ENCODE measurements at places on chromosomes 6 and 20.
A peak's percentile ranks its signal among the peaks of the same experiment; 100 is the strongest.

GRCh38 chr6:151239603-151240035 lies at the start of gene AKAP12:
Gene AKAP12 (plus strand): TSS chr6:151239967. CDS start chr6:151240563, 596 bp downstream.
- DNase-seq = no peak

DNA sequence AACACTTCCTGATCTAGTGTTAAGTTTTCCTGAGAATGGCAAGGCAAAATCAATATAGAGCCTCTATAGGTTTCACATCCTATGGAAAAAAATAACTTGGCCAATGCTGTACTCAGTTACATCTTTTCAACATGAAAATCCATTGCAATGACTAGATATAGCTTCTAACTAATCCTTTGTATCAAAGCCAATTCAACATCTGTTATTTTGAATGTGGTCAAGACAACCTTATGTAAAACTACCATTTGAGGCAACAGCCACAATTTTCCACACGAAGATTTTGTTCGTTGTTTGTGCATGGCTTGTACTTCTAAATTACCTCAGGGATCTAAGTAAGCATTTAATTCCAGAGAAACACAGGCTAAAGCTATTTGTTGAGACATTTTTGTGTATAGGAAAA lies 637.8 kb upstream of the EYS start:
- DNase-seq = no peak

GRCh38 chr6:151005164-151005563 lies 139.7 kb downstream of the MTHFD1L start:
- no peak for DNase-seq

- DNase-seq = peak; percentile 59
Measured at GRCh38 chr6:22888163-22888752, 318.9 kb downstream of the HDGFL1 start.

- peak; percentile 7 for DNase-seq
Measured at GRCh38 chr6:169019727-169020491, 233.7 kb downstream of the THBS2 start.

GRCh38 chr20:10777710-10778109 lies 103.9 kb upstream of the JAG1 start:
- no peak for DNase-seq

DNA sequence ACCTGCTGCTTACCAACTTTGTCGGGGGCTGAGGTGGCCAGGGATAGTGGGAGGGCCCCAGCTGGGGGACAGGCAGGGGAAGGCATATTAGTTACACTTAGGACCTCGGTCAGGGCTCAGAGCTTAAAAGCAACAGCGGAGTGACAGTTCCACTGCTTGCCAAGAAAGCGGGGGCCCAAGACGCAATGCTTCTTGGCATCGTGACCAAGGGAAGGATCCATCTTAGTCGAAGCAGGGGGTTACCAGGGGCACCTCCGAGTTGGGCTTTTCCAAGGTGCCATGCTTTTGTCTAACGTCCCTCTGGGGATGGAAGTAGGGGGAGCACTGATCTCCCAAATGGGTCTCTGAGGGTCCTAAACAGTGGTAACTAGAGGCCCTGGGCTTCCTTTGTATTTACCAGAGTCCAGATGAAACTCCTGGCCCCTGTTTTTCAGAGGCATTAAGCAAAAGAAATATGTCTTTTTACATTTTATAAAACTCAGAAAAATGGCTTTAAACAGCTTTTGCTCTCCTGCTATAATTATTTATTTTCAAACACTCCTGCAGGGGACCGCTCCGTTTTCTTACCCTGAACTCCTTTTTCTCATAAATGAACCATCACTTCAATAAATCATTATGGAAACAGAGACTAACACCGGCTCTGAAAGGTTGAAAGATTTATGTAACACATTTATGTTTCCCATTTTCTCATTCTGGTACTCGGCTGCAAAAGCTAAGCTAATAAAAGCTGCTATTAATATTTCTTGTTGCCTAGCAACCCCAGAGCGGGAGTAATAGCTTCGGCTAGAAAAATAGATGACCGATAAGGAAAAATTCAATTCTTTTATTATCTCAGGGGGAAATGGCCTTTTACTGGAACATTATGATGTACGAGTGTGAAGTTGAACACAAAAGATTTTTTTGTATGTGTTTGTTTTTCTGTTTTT lies 100.4 kb downstream of the TOX2 start:
- no peak for DNase-seq
